ENCODE measurements at places on chromosomes 11 and 22.

DNA sequence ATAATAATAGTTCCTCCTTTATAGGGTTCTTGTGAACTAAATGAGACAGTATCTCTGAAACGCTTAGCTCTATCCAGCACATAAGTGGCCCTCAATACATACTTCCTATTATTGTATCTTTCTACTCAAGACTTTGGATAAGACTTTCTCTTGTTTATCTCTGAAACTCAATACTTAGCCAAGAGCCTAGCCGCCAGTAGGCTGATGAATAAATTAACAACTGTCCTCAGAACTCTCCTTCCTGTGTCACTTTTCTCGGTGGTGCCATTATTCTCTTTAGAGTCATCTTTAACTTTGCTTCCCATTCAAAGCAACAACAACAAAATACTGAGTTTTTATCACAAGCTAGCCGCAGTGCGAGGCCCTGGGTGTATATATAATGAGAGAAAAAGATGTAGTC lies 86.9 kb downstream of the FAM83F start:
- DNase-seq = no peak

DNA sequence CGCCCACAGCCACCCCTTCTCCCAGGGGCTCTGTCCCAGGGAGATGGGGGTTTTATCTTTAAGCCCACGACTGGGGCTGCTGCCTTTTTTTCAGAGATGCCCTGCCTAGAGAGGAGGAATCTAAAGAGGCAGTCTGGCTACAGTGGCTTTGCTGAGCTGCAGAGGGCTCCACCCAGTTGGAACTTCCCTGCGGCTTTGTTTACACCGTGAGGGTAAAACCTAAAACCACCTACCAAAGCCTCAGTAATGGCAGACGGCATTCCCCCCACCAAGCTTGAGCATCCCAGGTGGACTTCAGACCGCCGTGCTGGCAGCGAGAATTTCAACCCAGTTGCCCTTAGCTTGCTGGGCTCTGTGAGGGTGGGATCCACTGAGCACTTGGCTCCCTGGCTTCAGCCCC lies 535.8 kb downstream of the NELL1 start:
- no peak for DNase-seq

- no peak for DNase-seq
Measured at GRCh38 chr11:119992171-119993051, 145.5 kb downstream of the TRIM29 start.

GRCh38 chr22:19755722-19756287 lies 4.8 kb upstream of the TBX1 start:
- no peak for DNase-seq

- DNase-seq = no peak
Measured at GRCh38 chr11:131668500-131669400, 298.3 kb downstream of the NTM start.

DNA sequence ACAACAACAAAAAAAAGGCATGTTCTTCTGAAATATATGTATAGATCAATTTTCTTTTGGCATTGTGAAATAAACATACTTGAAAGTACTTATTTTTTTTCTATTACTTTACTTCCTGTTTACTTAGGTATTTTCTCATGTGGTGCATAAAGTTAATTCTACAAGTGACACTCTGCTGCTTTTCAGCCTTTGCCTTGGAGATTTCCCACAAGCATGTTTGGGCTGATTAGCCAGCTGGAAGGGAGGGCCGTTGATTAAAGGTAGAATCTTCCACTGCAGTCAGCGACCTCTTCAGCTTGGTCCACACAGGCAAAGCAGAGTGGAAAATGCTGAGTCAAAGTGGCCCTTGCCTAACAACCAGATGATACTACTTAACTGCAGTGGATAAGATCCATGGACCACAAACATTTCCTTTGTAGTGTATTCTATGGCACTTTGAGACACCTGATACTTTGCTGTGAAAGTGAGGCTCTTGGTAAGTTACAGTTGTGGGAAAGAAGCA lies 176.0 kb downstream of the ARHGAP42 start:
- no peak for DNase-seq

- DNase-seq = no peak
Measured at GRCh38 chr11:18706330-18707243, 8.0 kb downstream of the TMEM86A start.

DNA sequence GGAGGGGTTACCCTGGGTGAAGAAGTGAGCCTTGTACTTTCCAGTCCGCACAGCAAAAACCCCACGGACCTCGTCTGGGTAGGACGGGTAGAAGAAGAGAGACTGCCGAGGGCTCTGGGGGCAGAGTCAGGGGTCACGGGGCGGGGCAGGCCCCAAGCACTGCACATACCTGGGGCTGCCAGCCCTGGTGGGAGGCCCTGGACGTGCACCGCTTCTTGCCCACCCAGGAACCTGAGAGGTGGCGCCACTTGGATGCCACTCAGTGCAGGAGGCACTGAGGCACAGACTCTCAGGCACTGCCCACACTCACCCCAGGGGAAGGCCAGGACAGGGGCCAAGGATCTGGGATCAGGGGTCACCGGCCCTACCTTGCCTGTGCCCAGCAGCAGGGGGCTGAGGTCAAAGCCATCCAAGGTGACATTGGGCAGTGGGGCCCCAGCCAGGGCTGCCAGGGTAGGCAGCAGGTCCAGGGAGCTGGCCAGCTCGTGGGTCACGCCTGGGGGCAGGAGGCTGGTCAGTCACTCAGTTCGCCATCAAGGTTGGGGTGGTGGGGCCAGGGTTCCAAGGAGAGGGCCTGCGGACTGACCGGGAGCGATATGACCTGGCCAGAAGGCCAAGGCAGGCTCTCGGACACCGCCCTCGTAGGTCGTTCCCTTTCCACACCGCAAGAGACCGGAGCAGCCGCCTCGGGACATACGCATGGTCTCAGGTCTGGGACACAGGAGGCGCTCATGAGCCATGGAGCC lies 2.2 kb downstream of the ARSA start:
- DNase-seq = no peak

DNA sequence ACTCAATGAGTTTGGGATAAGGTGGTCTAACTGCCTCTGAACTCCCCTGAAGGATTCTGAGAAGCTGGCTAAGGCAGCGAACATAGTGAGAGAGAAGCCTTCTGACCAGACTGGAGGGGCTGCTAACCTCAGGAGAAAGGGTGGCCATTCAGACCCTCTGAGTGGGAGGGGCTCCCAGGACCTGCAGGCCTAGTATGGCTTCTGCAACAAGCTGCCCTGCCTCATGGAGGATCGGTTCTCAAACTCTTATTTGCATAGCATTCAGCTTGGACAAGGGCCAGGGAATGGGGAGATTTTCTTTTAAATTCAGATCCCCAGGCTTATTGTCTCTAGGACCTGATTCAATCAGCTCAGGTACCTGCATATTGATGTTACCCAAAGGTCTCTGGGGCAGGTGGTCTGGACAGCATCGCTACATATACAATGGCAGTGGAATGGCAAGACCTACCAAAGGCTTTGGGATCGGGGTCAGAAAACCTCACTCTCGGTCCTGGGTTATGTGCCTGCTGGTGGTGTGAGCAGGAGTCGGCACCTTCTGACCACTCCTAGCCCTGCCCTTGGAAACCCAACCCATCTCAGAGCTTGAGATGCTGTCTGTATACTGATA lies 599.1 kb downstream of the BRD1 start:
- DNase-seq = no peak

- DNase-seq = no peak
Measured at GRCh38 chr11:66243782-66244535, 24.5 kb upstream of the RAB1B start.

DNA sequence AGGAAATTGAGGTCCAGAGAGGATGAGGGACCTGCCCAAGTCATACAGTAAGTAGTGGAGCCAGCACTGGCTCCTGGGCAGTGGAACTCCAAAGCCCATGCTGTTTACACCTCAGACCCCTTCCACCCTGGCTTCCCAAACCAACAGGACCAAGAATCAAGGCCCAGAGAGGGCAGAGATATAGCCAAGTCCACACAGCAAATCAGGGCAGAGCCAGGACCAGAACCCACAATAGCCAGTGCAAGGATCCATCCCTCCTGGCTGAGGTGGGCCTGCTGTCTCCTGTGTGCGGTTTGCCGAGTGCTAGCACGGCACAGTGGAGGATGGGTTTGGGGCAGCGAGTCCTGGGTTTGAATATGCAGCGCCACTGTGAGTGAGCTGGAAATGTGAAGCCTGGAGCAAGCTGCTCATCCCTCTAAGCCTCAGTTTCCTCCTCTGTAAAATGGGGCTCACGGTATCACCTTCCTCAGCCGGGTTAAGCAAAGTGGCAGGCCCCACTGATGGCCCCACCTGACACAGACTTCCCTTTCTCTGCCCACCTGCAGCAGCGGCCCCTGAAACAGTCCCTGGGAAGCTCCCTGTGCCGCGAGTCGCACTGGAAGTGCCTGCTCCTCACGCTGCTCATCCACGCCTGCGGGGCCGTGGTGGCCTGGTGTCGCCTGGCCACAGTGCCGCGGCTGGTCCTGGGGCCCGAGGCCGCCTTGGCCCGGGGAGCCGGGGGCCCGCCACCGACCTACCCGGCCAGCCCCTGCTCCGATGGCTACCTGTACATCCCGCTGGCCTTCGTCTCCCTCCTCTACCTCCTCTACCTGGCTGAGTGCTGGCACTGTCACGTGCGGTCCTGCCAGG lies 2.3 kb downstream of the TMEM151A start:
- DNase-seq = no peak

- DNase-seq = no peak
Measured at GRCh38 chr11:61141601-61142028, 19.6 kb downstream of the VPS37C start.

DNA sequence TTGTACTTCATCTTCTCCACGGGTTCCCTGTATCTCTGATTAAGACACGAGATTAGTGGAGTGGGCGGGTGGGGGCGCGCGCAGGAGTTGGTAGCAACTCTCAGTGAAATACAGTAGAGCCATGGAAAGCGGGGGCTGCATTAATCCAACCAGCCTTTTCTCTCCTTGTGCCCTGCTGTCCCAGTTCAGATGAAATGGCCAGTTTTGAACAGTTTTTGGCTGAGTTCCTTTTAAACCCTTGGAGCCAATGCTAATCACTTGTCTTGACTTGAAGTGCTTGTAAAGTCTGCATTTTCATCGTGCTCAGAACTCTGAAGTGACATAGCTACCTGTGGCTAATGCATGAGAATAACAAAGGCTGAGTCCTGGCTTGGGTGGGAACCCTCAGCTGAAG lies 734 bp upstream of the TMEM123 start:
- no peak for DNase-seq

GRCh38 chr11:111426617-111427016 lies 47.5 kb upstream of the POU2AF1 start:
- DNase-seq = no peak

All from GM06990 (cell line).